ENCODE measurements at places on chromosomes 1 and 21.

- DNase-seq, result no peak
These were observed 80.5 kb upstream of the RALGPS2 start for GRCh38 chr1:178644308-178645120.

GRCh38 chr1:59170659-59171058 lies 126.2 kb upstream of the FGGY start:
- no peak for DNase-seq

DNA sequence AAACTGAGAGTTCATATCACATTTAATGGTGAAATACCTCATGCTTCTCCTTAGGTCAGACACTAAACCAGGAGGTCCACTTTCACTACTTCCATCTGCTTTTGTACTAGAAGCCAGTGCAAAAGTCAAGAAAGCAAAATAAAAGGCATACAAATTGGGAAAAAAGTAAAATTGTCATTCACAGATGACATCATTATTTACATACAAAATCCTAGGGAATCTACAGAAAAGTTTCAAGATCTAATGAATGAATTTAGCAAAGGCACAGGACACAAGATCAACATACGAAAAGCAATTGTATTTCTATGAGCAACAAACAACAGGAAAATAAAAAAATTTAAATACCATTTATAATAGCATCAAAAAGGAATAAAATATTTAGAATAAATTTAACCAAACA lies 41.5 kb downstream of the LYST start:
- DNase-seq, result no peak

DNA sequence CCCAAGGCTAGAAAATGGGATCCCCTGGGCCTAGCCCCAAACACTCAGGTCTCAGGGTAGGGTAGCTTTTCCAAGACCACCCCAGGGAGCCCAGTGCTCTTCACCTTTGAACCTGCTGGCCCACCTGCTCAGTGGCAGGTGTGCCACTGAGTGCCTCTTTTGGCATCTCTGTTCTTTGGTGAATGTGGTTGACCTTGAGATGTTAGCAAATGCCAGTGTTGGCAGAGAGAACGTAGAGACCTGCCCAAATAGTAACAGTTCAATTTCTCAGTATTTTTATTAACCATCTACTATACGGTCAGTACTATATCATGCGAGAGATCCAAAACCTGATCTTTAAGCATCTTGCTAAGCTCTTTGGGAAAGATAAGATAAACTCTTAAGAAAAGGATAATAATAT lies 128.2 kb downstream of the PEX14 start:
- DNase-seq, result no peak

DNA sequence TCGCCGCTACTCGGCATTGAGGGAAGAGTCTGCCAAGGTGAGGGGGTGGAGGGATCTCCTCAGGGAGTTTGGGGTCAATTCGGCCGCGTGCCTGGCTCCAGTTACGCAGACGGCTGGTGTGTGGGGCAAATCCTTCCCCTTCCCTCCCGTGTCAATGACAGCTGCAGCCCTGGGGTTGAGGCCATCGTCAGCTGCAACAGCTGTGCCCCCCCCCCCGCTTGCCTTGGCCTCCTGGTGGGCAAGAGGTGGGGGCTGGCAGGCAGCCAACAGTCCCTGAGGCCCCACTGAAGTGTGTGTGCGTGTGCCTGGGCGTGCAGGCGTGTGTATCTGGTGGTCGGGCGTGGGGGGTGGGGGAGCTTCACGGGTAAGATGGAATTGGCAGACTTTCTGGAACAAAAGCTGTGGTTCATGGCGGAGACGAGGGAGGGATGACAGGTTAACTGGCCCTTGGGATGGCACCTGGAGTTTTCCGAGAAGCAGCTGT lies 25.6 kb downstream of the PPFIA4 start:
- DNase-seq, result no peak

DNA sequence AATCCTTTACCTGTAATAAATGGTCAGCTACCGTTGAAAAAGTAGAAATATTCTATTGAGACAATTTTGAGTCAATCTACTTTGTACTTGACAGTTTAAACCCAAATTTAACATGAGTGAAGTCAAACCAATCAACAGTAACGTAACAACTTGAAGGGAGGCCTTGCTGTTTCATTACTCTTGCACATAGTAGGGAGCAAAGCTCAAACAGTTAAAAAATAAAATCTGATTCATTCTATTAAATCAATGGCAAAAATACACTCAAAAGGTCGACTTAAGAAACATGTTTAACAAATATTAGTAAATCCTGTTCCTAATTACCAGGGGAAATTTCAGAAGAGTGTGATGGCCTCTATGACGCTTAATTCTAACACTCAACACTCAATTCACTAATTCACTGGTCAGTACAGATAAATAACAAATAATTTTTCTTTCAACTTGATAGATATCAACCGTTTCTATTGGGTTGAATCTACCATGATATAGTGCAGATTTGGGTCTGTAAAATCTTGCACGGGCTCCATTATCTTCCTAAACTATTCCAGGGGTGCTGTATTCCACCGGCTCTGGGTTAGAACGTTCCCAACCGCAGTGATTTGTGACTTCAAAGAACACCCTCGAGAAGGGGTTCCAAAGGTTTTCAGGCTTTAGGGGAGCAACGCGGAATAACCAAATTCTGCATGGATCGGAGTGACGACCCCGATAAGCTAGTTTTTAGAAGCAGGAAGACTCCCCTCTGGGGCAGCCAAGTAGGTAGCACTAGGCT lies 1.4 kb downstream of the TARBP1 start:
- no peak for DNase-seq

DNA sequence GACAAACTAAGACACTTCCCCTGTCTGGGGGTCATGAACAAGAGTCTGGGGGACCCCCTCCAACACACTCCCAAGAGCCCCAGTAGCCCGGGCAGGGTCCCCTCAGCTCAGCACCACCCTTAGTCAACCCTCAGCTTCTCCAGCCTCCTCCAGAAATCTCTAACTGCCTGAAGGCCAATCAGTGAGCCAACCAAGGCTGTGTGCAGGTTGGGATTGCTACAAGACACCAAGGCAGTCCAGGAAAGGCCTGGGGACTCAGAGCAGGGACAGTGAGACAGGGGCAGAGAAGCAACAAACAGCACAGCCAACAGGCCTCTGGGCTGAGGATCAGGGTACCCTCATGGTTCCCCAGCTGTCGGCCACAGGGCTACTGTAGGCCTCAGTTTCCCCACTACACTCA lies 13.3 kb downstream of the SMIM12 start:
- no peak for DNase-seq

DNA sequence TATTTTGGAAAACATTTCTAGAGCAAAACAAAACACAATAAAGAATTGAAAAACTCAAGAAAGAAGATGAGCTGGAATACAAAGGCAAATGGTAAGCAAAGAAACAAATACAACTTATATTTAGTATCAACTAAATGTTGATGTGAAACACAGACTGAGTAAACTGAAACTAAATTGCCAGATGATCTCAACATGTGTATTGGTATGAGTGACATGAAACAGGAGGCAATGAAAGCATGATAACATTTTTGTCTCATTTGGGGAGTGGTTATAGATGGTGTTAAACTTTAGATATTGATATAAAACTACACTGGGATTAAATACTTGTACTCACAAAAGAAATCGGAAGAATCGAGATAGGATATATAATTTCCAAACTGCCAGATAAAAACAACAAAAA lies 805.6 kb upstream of the CXADR start:
- DNase-seq, result no peak

- no peak for DNase-seq
These were observed 66.9 kb downstream of the RNF220 start for GRCh38 chr1:44471911-44472453.

DNA sequence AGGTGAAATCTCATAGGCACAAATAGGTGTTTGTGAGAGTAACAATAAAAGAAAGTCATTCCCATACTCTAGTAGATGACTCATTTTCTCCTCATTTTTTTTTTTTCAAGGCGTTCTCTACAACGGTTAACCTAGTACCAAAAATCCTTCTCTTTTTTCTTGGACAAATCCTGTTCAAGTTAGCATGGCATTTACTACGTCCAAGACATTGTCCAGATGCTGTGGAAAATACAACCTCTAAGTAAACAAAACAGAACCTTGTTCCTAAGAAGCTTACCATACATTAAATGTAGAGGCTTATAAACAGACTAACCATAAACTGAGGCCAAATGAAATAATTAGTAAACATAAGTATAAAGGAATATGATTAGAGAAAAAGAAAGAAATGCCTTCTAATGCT lies 76.2 kb upstream of the RGS4 start:
- no peak for DNase-seq

DNA sequence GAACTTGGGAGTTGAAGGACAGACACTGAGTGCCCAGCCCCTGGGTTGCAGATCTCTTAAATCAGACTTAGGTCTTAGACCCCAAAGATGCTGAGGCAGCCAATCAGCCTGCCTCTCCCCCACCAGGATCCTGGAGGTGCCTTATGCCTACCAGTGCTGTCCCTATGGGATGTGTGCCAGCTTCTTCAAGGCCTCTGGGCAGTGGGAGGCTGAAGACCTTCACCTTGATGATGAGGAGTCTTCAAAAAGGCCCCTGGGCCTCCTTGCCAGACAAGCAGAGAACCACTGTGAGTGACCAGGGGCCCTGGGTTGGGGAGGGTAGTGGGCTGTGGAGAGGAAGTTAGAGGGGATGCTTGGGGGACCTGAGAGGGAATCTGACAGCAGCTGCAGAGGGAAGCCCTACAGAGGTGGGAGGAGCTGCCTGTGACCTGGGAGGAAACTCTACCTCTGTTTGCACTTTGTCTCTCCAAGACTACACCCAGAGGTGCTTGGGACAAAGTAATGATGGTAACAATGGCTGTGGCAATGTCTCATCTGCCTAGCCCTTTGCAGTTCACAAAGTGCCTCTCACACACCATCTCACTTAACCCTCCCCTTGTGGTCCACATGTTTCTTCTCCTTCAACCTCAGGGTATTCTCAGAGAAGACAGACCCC lies 31.5 kb downstream of the UBE2T start:
- DNase-seq, result no peak

DNA sequence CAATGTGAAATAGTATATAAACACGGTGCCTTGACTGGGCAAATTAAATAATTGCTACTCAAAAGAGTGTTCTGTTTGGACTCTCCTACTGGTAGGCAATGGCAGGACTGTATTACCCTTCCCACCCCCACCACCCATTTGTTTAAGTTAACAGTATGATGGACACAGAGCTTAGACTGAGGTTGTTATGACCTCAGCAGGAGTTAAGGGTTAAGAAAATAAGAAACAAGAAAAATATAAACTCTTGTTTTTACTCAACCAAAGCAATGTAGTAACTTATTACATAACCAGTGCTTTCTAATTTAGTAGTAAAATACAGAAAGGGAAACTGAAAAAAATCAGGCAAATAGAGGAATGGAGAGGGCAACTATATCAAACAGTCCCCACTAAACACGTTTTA lies 19.9 kb upstream of the SERPINC1 start:
- DNase-seq, result no peak

DNA sequence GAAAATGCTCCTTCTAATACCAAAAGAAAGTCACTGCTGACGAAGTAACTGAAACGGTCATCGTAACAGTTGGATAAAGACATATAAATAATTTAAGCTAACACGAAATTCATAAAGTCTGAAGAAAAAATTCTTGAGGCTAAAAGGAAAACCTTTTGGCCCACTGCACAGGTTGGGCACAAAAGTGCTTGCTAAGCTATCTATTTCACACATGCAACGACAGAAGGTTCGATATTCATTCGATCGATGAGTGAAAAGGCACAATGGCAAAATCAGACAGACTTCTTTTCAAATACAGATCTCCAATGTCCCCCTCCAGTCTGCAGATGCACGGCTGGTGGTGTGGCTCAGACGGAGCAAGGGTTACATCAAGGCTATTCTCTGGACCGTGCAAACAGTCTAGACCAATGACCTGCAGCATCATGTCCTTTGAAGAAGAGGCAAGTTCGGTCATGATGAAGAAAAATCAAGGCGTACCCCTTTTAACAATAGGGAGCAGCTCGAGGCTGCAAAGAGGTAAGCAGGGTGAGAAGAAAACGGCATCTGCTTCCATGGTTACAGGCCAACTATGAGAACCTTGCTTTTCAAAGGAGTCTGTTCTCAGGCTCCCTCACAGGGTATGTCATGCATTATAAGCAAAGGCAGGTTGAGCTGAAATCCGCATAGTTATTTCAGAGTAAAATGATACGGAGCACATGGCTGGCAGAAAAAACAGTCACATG lies 579.6 kb downstream of the USP25 start:
- DNase-seq, result no peak

DNA sequence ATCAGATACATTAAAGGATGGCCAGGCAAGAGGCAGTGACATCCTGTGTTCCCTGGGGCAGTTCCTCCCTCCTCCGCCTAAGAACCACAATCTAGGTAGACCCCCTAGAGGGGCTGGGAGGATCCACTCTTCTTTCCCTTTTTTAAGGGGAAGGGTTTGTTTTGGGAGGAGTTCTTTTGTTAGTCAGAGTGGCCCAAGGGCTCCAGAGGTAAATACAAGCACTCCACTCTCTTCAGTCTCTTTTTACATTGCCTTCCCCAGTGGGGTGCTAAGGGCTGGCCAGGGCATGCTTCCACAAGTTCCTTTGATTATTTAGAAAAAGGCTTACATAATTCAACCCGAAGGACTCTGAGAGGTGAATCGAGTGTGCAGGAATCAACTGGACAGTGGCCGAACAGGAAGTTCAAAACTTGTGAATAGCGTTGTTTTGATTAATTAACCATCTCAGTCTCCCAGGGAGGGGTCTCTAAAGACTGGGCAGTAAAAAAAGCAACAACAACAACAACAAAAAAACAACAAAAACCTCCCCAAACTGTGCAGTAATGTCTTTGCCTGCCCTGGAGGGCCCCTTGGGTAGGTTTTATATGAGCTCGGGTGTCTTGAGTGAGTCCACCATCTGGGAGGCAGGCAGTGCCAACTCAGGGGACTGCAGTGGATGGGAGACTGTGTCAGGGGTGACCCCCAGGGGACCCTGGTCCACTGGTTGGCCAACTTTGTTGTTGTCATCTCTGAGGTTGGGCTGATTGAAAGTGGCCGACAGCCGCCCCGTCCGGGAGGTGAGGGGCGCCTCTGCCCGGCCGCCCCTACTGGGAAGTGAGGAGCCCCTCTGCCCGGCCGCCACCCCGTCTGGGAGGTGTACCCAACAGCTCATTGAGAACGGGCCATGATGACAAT lies 33.2 kb upstream of the ENO1 start:
- DNase-seq, result no peak

GRCh38 chr1:160739098-160739511 lies at the start of gene SLAMF7:
Gene SLAMF7, plus strand, starts transcription at chr1:160739247. Its CDS starts 55 bp downstream, at chr1:160739302.
- DNase-seq, result no peak

- no peak for DNase-seq
These were observed 29.9 kb upstream of the SNX27 start for GRCh38 chr1:151581921-151582320.

Data from GF-D8 (cell line).